ENCODE measurements at places on chromosomes 7 and 10.

DNA sequence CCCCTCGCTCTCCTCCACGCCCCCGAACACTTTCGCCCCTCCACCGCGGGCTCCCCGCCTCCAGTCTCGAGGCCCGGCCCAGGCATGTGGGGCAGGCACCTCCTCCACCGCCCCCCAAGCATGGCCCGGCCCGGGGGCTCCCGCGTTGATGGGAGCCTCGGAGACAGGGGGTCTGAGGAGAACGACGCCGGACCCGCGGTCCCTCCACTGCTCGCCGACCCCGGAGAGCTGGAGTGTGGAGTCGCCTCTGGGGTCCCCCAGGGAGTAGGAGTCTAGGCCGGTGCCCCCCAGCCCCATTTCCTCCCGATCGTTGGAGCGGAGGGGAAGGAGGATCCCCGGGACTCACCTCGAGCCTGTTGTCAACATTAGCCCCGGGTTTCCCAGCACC is 206 bp downstream of the UPF2 start:
- peak; percentile 35 for DNase-seq

GRCh38 chr7:138502023-138502767 is 42.1 kb downstream of the TRIM24 start:
- no peak for DNase-seq

DNA sequence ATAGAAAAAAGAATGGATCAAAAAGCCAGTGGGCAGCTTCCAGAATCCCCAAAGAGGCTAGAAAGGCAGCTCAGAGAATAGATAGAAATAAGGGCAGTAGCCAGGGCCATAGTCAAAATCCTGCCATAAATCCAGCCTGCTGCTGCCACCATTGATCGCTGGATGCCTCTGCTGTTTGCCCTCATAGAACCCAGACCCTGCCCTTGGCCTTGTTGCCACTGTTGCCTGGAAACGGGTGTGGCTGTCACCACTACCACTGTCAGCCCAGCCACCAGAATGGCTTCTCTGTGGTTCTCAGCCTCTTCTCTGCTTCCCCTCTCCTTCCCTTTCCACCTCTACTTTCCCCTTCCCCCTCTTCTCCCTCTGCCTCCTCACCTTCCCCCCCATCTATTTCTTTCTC is 57.8 kb downstream of the HHEX start:
- no peak for DNase-seq

DNA sequence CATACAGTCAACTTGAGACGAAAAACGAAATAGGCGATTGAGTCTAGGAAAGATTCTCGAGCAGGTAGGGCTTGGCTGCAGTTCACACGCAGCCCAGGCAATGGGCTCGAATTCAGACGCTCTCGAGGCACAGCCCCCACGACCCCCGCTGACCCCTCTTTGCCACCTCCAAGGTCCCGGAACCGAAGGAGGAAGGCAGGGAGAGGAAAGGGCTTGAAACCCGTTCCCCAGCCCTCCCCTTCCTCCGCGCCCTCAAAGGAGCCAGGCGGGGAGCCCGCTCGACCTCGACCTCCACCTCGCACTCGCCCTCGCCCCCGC is 441 bp downstream of the CCDC186 start:
- DNase-seq, result no peak

DNA sequence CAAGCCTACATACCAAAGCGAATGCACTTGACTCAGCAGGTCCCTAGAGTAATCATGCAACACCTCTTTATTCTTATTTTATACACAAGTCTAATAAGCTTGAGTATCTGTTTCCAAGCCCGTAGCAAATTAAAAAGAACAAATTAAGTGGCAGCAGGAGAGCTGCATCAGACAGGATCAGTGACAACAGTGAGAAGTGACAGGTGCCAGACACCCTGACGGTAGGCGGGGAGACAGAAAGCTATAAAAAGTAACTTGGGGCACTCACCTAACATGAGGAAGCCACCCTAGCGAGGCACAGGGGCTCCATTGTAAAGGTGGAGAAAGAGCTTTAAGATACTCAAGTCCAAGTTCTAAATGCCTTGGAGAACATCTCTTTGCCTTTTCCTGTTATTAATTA is 174.2 kb downstream of the PLXNA4 start:
- no peak for DNase-seq

DNA sequence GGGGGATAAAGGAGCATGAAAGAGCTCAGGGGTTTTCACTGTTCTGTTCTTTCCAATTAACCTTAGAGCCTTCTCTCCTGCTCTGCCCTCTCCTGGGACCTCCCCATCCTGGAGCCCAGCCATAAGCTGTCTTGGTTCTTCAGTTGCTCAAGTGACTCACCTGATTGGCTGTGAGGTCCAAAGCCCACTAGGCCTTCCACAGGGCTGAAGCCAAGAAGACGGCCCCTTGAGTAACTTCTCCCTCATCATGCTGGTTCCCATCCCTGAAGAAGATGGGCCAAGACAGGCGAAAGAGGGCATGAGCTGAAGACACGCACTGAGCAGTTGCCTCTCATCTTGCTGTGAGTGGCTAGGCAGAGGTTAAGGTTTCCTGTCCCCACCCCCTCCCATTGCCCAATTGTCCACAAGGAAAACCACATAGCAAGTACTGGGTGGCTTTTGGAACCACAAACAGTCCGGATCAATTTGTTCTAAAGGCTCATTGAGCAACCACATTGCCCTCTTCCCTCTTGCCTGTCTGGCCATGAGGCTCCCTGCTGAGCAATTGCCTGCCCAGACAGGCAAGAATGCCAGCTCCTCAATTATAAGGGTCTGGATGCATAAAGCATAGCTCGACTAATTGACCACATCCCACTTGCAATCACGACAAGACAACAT is 43.9 kb upstream of the GPAM start:
- DNase-seq, result no peak

DNA sequence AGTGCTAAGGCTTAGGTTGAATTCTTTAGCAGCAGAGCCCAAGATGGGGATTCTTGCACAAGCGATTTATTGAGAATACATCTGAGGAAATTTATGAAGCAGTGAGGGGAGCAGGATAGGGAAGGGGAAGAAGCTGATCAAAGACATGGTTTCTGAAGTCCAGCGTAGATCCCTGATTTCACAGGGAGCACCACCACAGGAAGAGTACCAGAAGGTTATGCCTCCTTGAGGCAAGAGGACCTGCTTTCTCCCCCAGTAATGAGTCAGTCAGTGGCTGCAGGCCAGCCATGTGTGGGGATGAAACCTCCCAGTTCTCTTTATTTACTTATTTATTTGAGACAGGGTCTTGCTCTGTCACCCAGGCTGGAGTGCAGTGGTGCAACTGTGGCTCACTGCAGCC is 35.0 kb upstream of the CBLL1 start:
- DNase-seq, result no peak

GRCh38 chr7:11609096-11609670 is 222.8 kb downstream of the THSD7A start:
- DNase-seq, result no peak

DNA sequence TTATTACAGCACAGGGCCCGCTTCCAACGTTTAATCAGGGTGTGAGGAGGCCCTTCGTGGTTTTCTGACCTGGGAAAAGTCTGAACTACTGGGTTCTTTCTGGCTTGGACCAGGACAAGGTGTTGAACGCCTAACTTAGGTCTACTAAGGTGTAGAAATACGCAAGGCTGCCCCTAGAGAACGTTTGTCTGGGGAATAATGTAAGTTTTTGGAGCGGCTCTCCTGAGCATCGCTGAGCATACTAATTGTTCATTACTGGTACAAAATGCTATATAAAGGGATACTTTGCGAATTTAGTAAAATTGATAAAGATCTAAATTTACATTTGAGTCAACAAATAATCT is 32.4 kb upstream of the TOMM7 start:
- DNase-seq, result no peak

DNA sequence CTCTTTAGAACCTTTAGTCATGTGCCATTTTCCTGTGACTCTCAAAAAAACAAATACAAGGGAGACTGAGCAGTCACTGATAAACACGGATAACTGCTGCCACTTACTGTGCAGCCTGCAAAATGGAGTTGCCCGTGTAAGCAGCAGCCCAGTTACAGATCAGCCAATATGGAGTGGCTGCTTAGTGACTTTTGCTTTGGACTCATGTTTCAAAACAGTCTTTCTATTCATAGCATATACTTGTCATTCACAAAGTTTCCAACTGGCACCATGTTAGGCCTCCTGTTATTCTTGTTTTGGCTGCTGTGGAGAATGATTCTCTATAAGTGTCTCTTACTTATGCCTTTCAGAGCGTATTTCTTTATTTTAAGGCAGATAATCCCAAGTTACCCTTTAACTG is 3.0 kb downstream of the FAM204A start:
- no peak for DNase-seq

DNA sequence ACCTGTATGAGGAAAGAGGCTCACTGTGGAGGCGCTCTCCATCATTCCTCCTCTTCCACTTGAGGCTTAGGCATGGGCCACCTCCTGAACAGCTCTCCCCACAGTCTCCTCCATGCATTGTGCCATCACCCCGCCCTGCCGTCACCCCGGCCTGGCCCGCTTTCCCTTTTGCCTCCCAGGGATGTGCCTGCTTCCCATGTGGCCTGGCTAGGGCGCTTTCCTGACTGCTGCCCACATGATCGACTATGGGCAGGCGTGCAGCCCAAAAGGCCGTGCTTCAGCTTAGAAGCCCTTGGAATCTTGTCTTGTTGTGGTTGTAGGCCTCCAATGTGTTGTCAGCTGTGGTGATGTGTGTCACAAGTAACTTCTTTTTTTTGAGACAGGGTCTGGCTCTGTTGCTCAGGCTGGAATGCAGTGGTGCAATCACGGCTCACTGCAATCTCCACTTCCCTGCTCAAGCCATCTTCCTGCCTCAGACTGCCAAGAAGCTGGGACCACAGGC is 1.8 kb upstream of the ACTR3C start:
- DNase-seq, result no peak

- no peak for DNase-seq
Observed at GRCh38 chr10:132522521-132523411, 14.8 kb upstream of the INPP5A start.

All from stimulated activated CD8-positive, alpha-beta memory T cell treated with anti-CD3 and anti-CD28 coated beads, Interleukin-7, amount 100 ng/mL, for 48 hours (primary cell).